ENCODE measurements at places on chromosomes 5 and 9.

- no peak for DNase-seq
These were observed 28.7 kb downstream of the GALNT12 start for GRCh38 chr9:98836206-98836605.

DNA sequence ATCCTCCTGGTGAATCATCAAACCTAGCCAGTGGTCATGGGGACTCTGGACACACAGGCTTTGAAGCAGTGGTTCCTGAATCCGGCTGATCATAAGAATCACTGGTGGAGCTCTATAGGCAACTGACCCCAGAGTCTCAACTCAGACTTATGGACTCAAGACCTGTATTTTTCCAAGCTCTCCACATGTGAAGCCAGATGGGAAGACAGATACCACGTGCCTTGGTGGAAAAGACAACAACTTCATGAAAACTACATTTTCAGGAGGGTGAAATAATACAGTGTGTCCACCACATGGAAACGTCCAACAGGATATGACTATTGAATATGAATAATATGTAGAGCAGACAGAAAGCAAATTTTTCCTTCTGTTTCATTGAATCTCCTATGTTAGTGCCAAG, 33.7 kb downstream of the GABRP start:
- no peak for DNase-seq

DNA sequence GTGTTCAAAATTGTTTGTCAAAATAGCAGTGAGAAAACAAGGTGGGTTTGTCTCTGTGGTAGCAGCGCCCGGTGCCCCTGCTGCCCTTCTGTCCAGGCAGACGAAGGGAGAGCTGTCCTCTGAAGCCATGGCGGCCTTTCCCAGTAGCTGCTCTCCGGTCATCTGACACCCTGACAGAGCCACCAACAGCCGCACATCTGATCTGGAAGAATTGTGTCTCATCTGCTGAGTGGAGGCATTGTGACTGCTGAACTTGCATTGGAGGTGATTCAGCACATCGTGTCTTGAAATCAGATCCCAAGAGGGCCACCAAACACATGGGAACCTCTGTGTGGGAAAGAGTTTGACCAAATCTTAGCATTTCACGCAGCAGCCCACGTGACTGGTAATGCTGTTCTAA, 337.6 kb upstream of the IRX1 start:
- no peak for DNase-seq

- no peak for DNase-seq
These were observed 162.0 kb upstream of the PTCH1 start for GRCh38 chr9:95678759-95679158.

DNA sequence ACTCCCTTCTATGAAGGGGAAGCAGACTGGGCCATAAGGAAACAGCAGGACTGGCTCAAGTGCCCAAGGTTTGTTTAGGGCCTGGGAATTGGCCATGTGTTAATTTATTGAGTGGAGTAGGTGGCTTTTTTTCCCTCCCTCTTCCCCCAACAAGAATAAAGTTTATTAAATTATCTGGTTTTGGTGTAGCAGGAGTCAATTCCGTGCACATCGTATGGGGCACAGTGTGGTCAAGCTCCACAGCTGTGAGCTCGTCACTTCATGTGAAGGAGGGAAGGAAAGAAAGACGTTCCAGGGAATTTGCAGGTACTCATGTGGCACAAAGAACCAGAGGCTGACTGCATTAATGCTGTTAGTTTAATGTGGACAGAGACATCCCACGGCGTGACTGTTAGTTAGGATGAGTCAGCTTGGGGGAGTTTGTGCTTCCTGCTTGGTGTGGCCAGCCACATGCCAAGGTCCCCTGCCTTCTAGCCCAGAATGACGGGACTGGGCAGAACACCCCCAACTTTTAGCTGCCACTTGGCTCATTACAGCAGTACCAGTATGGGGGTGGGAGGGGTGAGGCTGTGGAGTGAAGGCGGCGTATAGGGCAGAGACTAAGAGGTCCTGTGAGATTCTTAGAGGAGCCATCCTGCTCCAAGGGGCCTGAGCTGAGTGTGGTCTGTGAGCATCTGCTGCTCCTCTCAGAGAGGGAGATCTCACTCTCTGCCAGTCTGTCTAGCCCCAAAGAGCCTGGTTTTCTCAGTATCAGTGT, 33.2 kb downstream of the CSF1R start:
- no peak for DNase-seq

DNA sequence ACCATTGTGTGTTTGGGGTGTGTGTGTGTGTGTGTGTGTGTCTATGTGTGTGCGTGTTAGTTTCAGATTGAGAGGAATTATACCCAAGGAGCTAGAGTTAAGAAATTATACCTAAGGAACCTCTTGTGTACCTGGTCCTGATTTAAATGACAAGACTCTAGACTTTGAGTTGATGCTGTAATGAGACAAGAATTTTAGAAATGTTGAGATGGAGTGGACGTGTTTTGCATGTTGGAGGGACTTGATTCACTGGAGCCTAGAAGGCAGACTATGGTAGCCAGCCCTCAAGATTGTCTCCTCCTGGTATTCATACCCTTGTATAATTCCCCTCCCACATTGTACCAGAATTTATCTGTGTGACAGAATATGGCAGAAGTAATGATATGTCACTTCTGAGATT, 52.4 kb upstream of the HSPB3 start:
- no peak for DNase-seq

DNA sequence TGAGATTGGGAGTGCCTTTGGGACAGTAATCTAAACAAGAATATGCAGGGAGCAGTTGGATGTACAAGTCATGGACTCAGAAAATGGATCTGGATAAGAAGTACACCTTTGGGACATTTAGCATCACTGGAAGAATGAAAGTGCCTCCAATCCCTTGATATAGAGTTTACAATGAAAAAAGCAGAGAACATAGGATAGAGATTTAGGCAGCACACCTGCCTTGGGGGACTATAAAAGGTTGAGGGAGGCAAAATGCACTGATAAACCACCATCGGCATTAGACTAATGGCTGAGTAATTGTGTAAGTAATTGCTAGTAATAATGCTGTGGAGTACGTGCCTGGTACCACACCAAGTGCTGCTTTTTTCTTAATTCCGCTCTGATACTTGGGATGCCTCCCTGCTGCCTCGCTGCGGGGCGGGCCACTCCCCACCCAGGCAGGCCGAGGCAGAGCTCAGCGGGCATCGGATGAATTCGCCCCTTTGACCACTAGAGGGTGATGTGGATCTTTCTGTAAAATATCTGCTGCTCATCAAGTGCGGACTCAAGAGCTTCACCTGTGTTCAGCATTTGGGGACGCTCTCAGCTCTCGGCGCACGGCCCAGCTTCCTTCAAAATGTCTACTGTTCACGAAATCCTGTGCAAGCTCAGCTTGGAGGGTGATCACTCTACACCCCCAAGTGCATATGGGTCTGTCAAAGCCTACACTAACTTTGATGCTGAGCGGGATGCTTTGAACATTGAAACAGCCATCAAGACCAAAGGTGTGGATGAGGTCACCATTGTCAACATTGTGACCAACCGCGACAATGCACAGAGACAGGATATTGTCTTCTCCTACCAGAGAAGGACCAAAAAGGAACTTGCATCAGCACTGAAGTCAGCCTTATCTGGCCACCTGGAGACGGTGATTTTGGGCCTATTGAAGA, 99.9 kb downstream of the ANKRD18B start:
- peak; percentile 61 for DNase-seq

GRCh38 chr5:143267186-143267585, 136.3 kb downstream of the NR3C1 start:
- DNase-seq, result no peak

- DNase-seq, result no peak
These were observed 39.9 kb downstream of the KIF4B start for GRCh38 chr5:155053501-155053900.

- DNase-seq, result no peak
These were observed 410.9 kb downstream of the BNC2 start for GRCh38 chr9:16459421-16460148.

- DNase-seq, result no peak
These were observed 31.4 kb downstream of the GCNT1 start for GRCh38 chr9:76490249-76490990.

DNA sequence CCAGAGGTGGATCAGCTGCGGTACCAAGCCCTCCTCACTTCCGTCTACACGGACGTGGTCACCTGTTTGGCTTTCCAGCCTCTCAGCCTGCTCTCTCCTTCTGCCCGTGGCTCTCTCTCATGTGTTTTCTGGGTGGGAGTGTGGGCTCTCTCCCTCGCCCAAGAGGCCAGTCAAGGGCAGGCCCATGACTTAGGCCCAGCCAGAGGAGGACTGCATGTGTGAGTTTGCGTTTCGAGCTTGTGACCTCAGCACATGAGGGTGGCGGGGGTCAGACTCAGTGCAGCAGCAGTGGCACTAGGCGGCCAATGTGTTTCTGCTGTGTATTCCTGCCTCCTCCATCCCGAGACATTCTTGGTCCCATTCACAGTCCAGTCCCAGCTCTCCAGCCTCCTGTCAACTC, 82.5 kb upstream of the SMIM23 start:
- no peak for DNase-seq
